Smooth muscle cell of the brain vasculature (primary cell): ENCODE measurements at places on chromosomes 3 and 15.
A peak's percentile ranks its signal among the peaks of the same experiment; 100 is the strongest.

DNA sequence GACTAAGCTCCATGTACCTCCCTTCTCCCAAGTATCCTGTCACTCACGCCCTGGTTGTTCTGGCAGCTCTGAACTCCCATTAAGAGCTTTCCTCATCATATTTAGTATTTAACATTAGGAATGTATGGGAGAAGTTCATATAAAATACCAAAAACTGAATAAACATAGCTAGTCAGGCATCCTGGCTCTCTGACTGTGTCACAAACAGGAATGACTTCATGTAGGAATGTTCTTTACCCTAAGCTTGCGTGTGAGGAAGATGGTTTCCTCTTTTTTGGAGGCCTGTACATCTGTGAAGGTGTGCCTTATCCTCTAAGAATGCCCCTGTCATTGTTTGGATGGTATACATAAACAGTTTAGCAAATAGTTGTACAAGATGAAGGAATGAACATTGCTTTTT lies 38.6 kb downstream of the SEMA6D start:
- DNase-seq, result no peak

- peak; percentile 36 for DNase-seq
Measured at GRCh38 chr15:97177151-97177577, 783.3 kb upstream of the ARRDC4 start.

DNA sequence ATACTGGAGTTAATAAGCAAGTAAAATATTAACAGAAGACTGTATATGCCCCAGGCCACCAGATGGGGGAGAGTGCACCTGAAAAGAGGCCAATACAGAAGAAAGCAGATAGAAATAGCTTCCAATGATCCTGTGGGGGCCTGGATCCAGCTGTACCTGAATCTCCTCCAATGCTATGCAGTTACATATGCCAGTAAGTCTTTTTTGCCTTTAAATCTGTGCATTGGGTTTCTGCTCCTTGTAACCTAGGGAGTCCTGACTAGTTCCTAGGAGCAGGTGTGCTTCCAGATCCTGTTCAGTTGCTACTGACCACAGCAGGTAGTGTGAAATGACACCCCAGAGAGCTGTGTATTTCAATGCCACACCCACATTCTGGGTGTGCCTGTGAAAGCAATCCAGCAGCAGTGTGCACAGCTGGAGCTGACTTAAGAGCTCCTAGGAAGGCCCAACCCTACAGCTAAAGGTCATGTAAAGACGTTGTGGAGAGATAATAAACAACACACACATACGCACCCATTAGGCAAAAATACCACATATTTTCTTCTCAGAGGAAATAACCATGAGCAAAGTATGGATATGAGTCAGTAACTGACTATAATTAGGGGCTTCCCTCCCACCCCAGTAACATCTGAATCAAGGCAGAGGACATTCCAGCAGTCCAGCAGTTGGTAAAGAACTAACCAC lies 62.2 kb upstream of the AKAP13 start:
- peak; percentile 74 for DNase-seq

DNA sequence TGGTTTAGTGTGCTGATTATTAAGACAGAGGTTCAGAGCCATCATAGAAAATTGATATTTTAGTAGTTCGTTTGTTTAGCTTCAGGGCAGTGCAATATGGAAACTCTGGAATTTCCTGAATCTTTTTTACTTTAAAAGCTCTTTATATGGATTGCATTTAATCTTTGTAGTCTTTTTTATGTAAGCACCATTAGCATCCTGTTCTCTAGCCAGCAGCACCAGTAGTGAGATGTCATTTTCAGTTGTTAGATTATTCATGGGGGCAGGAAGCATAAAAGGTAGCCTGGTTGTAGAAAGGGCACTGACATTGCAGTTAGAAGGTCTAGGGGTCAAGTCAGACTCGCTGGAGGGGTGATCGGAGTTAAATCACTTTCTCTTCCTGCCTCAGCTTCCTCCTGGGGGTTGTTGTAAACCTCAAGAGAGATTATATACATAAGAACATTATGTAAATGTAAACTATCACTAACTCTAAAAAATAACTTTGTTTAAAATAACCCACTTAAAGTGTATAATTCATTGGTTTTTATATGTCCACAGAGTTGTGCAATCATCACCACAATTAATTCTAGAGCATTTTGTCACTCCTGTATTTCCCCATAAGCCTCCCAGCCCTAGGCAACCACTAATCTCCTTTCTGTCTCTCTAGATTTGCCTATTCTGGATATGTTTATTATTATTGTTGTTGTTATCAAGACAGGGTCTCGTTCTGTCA lies 31.4 kb upstream of the ITPKA start:
- no peak for DNase-seq

DNA sequence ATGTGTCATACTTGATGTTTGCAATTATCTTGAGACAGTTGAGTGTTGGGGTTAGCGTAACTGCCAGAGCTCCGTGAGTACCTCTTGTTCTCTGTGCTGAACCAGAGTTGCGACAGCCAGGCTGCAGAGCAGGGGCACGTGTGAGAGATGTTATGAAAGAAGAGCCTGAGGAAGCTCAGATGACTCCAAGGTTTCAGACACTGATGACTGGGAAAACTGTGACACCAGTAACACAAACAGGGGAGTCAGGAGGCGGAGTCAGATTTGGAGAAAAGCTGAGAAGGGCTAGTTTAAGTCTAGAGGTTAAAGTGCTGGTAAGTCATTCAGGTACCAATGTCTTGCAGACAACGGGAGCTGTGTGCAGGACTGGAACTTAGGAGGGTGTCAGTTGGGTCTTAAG lies 45.0 kb downstream of the BLM start:
- DNase-seq, result no peak

DNA sequence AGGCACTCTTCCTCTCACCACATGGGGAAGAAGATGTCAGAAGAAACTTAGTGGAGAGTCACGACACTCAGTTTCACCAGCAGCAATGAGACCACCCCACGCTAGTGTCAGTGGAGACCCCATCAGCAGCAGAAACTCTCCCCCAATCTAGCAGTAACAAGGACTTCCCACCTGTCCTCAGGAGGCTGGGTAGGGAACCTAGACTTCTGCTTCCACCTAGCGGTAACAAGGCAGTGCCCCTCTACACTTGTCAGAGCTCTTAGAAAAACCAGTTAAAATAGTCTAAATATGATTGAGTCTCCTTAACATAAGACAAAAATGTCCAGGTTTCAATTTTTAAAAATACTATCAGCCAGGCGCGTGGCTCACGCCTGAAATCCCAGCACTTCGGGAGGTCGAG lies 57.3 kb downstream of the TRAT1 start:
- no peak for DNase-seq

DNA sequence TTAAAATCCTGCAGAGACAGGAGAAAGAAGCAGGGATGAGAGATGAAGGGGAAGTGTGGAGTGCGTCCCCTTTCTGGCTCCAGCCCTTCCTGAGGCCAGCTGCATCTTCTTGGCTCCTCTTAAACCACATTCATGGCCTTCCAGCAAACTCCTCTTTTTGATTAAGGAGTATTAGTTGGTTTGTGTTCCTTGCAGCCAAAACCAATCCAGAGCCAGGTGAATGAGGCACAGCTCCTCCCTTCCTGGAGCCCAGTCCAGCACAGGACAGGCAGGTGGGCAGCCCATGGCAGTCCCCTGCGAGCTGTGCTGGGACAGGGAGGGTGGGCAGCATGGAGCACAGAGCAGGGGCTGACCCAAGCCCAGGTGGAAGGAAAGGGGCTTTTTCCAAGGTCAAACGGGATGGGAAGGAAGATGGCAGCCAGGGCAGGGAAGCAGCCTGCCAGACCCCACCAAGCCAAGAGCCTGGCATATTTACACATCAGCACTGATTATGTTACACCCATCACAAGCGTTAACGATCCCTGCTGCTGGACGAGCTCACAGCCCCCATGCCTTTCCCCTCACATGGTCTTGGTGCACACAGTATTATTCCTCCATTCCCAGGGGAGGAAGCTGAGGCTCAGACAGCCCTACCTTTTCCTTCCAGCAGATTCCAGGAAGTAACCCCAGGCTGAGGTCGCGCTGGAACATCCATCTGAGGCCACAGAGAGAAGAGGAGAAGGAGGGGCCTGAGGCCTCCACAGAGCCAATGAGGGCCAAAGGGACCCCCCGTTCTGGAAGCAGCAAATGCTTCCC lies 175.6 kb downstream of the SMAD6 start:
- DNase-seq, result no peak

- no peak for DNase-seq
Measured at GRCh38 chr3:32843510-32844321, 25.9 kb downstream of the TRIM71 start.

DNA sequence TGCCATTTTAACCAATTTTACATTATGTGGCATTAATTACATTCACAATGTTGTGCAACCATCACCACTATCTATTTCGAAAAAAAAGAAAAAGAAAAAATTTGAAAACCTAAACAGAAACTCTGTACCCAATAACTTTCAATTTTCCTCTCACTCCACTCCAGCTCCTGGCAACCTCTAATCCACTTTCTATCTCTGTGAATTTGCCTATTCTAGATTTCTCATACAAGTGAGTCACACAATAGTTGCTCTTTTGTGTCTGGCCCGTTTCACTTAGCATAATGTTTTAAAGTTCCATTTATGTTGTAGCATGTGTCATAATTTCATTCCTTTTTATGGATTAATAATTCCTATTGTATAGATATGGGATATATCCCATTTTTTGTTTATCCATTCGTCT lies 53.3 kb upstream of the TBC1D5 start:
- no peak for DNase-seq

DNA sequence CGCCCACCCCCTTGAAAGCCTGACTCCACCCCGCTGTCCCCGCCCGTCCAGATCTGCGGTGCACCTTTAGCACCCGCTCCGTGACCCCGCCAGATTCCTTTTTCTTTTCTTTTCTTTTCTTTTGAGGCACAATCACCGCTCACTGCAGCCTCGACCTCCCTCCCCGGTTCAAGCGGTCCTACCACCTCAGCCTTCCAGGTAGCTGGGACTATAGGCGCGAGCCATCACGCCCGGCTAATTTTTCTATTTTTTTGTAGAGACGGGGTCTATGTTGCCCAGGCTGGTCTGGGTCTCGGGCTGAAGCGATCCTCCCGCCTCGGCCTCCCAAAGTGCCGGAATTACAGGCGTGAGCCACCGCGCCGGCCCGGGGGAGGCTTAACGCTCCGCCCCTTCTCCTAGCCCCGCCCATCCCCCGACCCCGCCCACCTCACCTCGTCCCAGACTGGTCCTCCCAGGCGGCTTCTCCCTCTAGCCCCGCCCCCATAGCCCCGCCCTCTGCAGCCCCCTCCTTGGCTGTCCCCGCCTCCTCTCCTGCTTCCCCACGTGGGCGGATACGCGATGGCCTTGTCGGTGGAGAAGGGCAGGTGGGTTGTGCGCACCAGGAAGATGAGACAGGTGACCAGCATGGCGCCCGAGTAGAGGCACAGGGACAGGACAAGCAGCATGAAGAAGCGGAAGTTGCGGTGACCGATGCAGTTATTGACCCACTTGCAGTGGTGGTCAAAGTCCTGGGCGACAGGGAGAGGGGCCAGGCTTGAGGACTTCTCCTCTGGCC lies 3.2 kb downstream of the ZDHHC19 start:
- no peak for DNase-seq

GRCh38 chr3:31196881-31197364 lies 302.5 kb upstream of the GADL1 start:
- peak; percentile 7 for DNase-seq

DNA sequence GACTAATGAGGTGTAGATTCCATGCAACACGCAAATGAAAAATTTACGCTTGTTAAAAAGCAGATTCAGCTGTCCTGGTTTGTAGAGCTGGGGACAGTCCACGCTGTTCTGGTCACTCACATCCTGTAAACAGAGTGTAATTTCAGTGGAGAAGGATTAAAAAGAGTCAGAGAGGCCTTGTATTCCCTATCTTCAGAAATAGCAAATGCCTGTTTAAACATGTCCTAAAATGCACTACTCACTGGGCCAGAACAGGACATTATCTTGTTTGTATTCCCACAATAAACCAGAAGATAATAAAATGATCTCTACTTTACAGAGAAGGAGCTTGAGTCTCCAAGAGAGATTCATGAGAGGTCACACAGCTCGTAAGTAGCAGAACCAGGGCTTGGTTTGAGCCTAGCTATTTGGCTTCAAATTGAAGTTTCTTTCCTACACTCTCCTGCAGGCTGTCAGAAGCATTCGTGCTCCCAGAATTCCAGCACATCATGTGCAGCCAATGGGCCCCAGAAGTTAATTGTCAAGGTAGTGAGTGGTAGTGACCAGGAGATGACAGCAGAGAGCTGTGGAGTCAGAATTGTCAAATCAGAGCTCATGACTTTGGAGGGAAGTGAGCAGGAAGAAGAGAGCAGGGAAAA lies 242.5 kb downstream of the ATP8B4 start:
- DNase-seq, result no peak

- peak; percentile 33 for DNase-seq
Measured at GRCh38 chr3:115040673-115041286, 106.3 kb downstream of the ZBTB20 start.

- DNase-seq, result no peak
Measured at GRCh38 chr3:16075647-16076046, 98.8 kb upstream of the GALNT15 start.

DNA sequence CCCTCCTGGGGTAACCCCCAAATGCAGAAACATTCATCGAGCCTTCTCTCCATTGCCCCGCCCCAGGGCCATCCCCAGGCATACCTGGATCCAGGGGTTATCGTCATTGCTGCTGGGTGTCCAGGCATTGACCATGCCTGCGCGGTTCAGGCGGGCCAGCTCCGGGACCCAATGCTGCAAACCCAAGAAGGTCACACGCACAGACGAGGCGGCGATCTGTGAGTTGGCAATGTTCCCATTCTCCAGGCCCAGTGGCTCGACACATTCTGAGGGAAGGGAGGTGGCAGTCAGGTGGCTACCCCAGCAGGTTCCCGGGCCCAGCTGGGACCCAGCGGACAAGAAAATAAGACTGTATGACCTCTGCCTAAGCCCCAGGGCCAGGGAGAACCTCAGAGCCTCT lies 6.1 kb downstream of the MFGE8 start:
- no peak for DNase-seq

- DNase-seq, result no peak
Measured at GRCh38 chr3:44136421-44136820, 105.3 kb upstream of the TOPAZ1 start.

GRCh38 chr3:161689584-161690298 lies 193.1 kb downstream of the OTOL1 start:
- no peak for DNase-seq

- no peak for DNase-seq
Measured at GRCh38 chr3:187767266-187768012, 22.2 kb upstream of the BCL6 start.

GRCh38 chr3:5122741-5123706 lies 932 bp downstream of the ARL8B start:
- DNase-seq, result no peak

DNA sequence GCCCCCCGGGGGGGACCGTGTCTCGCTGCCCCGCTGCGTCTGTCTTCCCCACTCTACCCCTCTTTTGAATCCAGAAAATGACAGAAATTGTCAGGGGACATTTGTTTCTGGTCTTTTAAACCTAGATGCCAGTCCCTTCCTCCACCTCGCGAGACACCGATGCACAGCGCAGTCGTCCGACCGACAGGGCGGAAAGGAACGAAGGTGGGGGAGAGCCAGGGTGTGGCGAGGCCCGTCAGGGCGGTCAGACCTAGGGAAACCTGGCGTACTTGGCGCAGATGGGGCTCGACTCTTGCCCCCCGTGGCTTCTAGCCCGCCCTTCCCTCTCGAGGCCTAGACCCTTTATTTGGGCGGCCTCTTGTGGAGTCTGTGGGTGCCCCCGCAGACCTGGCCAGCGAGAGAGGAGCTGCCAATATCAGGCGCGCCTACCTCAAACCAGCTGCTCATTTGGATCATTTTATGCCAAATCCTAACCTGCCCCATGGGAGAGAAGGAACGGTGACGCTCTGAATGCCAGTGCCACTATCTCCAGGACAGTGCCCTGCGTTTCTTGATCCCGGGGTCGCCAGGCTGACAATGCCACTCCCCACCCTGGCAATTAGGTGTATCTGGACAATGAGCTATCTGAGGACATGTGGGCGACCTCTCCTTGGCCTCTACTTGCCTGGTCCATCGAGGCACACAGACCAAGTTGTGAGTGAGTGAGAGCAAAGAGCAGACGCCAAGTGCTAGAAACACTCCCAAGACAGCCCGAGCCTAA lies 500 bp upstream of the RAB6B start:
- DNase-seq, result no peak
